ENCODE measurements at places on chromosomes 6 and 20. TPM values are rescaled to one million over a fixed set of nuclear protein-coding genes. Genes with fewer than 3 reads are reported as not detected.

Gene B4GALT5
- total RNA-seq, result 17.7 TPM

Gene STK38
- 16.1 TPM for total RNA-seq

Gene VSX1
- not detected for total RNA-seq

Gene SIRPB1
- 3.7 TPM for total RNA-seq

Gene BTN1A1
- total RNA-seq, result not detected

Gene CYP24A1
- not detected for total RNA-seq

Gene TSPO2
- not detected for total RNA-seq

Gene POPDC3
- total RNA-seq, result 57.6 TPM

Gene BLCAP
- total RNA-seq, result 66.6 TPM

Gene RBPJL
- total RNA-seq, result not detected
